Activated CD8-positive, alpha-beta memory T cell treated with anti-CD3 and anti-CD28 coated beads for 48 hours (primary cell): ENCODE measurements at places on chromosomes 3 and 15.

- DNase-seq, result no peak
These were observed 222.3 kb upstream of the CDIN1 start for GRCh38 chr15:36356978-36357601.

DNA sequence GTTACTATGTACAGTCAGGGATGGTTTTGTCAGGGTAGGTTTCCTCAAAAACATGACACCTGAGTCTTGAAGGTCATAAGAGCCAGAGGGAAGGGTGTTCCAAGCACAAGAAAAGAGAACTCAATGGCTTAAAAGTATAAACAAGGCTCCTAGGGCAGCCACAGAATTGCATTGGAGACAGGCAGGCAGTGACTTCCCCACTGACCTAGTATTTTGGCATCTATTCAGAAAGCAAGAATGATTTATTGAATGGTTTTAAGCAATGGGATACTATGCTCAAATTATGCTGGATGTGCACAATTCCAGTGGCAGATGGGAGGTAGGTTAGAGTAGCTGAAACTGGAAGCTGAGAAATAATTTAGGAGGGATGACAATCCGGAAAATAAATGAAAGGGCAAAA lies 54.0 kb downstream of the TSC22D2 start:
- DNase-seq, result no peak

DNA sequence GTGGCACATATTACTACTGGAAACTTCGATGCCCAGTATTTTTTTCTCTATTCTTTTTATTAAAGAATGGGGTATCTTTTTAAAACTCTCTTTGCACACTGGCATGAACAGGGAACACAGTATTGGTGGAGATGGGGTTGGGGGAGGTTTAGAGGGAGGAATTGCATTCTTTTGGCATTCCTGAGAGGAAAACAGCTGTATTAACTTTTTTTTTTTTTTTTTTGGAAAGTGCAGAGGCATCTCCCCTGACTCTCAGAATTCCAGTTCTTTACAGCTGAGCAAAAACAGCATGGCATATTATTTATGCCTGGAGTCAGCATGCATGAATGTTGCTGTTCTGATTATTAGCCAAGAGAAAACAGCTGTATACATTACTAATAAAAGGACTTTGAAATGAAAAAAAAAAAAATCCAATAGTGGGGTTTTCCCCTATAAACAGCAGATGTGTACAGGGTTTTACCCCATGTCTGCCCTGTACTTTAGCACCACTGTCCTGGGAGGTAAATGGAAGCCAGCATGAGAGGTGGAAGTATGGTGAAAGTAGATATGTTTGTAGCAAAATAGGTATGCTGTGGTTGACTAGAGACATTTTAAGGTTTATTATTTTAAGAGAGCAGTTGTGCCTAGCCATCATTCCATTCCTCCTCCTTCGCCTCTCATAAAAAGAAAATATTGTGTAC lies 132.2 kb downstream of the FNDC3B start:
- DNase-seq, result no peak

DNA sequence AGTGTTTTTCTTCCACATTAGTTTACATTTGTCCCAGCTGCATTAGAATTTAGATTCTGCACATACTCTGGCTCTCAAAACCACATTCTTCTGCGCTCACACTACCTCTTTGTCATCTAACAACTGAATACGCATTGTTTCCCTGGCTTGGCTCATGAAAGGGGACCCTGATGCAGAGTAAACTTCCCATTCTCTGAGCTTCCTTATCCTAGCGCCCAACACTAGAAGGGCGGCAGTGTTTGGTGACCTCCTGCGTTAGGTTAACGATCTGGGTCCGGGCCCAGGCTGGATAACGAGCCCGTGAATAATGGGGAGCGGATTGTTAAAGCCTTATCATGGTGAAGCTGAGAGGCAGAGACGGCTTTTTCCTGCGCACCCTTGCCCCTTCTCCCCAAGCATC lies 63.9 kb downstream of the ETV5 start:
- no peak for DNase-seq
